Posterior vena cava (tissue), 2 donors: ENCODE measurements at places on chromosomes 3 and 15. TPM values are rescaled to one million over a fixed set of nuclear protein-coding genes. Genes with fewer than 3 reads are reported as not detected.

The CFAP44 gene
- 8.2 TPM for total RNA-seq

GRCh38 chr15:74857082-74857655 lies 14.2 kb upstream of the ULK3 start:
- DNase-seq, result no peak

GRCh38 chr3:29887451-29887850 lies 606.6 kb downstream of the RBMS3 start:
- no peak for DNase-seq

DNA sequence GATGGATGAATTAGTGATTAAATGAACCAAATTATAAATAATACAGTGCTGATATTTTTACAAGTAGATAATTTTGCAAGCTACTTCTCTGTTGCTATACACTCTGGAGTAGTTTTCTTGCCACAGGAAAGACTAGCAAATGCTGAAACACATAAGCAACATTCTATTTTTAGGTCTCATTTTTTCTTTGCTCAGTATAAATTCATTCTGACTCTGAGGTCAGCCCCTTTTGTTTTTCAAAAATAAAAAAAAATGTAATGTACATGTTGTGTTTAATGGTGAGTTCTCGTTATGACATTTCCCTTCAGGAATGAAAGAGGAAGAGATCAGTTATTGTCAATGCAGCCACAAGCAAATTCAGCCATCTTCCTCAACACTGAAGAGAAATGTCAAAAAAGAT lies 24.9 kb downstream of the GJD2 start:
- no peak for DNase-seq

- peak; percentile 67 for DNase-seq
Observed at GRCh38 chr3:178343433-178344038, 192.7 kb upstream of the KCNMB2 start.
